Activated B cell treated with CpG ODN at 0.5 μM for 24 hours (primary cell): ENCODE measurements at places on chromosomes 12 and 14. TPM values are rescaled to one million over a fixed set of nuclear protein-coding genes. Genes with fewer than 3 reads are reported as not detected.

The FAIM2 gene
- not detected in 2 replicates for total RNA-seq

The ESR2 gene
- total RNA-seq = 17.0 and 23.2 TPM in 2 replicates

The BATF gene
- 160 and 171 TPM in 2 replicates for total RNA-seq

The RAD51AP1 gene
- total RNA-seq = 5.6 and 5.9 TPM in 2 replicates

The SSTR1 gene
- not detected in 2 replicates for total RNA-seq

The ESPL1 gene
- 6.2 and 8.2 TPM in 2 replicates for total RNA-seq

The VRTN gene
- not detected in 2 replicates for total RNA-seq

DNA sequence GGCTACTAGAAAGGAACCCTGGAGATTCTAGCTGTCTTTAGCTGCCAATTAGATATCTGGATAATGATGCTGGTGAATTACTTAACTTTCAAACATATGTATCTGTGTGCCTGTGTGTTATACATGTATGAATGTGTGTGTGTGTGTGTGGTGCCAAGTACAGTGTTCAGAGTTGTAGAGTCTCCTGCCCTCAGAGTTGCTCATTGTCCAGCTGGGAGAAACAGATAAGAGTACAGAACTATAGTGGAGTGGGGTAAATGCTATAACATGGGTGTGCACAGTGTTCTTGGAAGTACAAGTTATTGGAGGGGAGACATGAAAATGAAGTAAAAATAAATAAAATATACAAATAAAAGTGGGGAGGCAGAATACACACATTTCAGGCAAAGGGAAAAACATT, 23.6 kb upstream of the ADAM20 start:
- H3K27me3 ChIP-seq = no peaks in the 10 kb centered on the region
- no peaks in the 10 kb centered on the region for H3K4me1 ChIP-seq
- no peak overlapping the region for H3K27ac ChIP-seq
- H3K36me3 ChIP-seq = peaks cover 47% of the 10 kb centered on the region
- DNase-seq = no peak

DNA sequence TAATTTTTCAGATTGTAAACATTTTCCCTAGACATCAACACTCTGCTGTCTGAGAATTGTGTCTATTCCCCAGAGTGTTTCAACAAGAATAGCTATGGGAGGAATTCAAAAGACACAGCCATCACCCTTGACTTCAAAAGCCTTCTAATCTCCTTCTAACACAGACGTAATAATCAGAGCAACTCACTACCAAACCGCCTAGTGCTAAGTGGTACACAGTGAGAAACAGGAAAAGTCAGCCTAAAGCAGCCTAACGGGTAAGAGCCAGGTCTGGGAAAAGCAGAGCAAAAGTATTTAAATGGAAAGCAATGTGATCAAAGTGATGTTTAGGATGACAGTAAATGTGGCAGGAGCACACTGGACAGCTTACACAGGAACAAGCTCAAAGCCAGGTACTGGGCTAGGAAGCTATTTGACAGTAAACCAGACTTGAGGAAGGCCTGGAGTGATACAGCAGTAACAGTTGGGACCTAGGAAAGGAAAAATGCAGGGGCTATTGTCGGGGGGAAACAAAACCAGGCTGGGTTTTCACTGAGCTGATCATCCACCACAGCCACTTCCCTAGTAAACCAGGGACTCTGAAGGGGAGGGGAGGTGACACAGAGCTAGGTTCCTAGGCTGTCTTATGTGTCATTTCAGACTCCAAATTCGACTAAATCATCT, 29.4 kb downstream of the CORO1C start:
- H3K27ac ChIP-seq = no peak overlapping the region
- H3K36me3 ChIP-seq = peaks cover 68% of the 10 kb centered on the region
- no peaks in the 10 kb centered on the region for H3K27me3 ChIP-seq
- H3K4me3 ChIP-seq = no peak overlapping the region
- peaks cover 24% of the 10 kb centered on the region for H3K4me1 ChIP-seq

- DNase-seq = no peak
- no peaks in the 10 kb centered on the region for H3K36me3 ChIP-seq
- H3K4me1 ChIP-seq = no peaks in the 10 kb centered on the region
- H3K4me3 ChIP-seq = no peak overlapping the region
- H3K27me3 ChIP-seq = no peaks in the 10 kb centered on the region
Measured at GRCh38 chr12:105538880-105539279, 208.4 kb downstream of the C12orf75 start.

DNA sequence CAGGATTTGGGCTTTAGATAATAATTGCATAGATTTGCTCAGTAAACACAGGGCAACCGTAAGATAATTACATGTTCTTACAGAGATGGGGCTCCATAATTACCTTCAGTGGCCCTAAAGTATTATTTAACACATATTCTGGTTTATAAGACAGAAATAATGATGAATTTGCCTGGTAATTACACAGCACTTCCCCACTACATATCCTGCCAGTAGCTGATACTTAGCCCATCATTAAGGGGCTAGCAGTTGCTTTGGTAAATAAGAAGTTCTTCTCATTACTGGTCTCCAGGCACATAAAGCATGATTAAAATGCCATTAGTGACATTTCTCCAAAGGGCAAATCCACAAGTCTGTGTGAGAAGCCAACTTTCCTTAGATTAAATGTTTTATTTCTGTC, 158.7 kb downstream of the NUAK1 start:
- H3K27ac ChIP-seq = no peak overlapping the region
- H3K36me3 ChIP-seq = no peaks in the 10 kb centered on the region
- H3K4me3 ChIP-seq = no peak overlapping the region

DNA sequence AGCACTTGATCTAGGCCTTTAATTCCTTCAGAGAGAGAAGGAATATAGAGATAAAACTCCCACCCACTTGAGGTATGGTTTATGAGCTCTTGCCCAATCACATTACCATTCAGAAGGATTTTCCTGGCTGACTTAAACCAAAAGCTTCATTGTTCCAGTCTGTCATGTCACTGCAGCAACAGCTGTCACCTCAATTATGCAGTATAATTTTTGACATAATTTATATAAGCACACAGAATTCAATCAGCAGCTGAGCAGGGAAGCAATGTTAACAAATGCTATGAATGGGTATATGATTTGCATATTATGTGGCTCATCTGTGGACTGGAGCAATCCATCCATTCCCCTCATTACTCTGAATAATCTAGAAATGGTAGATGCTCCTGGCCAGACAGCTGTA, 40.3 kb downstream of the CBX5 start:
- H3K4me3 ChIP-seq = no peak overlapping the region
- no peak overlapping the region for H3K27ac ChIP-seq
- DNase-seq = no peak
- H3K36me3 ChIP-seq = peaks cover 61% of the 10 kb centered on the region
- peaks cover 9% of the 10 kb centered on the region for H3K4me1 ChIP-seq

GRCh38 chr14:73717711-73718417, 3.7 kb upstream of the PNMA1 start:
- H3K36me3 ChIP-seq = peaks cover 71% of the 10 kb centered on the region
- peak overlapping the region; percentile 41 for H3K27ac ChIP-seq
- no peak overlapping the region for H3K4me3 ChIP-seq
- no peaks in the 10 kb centered on the region for H3K27me3 ChIP-seq
- H3K4me1 ChIP-seq = peaks cover 14% of the 10 kb centered on the region

DNA sequence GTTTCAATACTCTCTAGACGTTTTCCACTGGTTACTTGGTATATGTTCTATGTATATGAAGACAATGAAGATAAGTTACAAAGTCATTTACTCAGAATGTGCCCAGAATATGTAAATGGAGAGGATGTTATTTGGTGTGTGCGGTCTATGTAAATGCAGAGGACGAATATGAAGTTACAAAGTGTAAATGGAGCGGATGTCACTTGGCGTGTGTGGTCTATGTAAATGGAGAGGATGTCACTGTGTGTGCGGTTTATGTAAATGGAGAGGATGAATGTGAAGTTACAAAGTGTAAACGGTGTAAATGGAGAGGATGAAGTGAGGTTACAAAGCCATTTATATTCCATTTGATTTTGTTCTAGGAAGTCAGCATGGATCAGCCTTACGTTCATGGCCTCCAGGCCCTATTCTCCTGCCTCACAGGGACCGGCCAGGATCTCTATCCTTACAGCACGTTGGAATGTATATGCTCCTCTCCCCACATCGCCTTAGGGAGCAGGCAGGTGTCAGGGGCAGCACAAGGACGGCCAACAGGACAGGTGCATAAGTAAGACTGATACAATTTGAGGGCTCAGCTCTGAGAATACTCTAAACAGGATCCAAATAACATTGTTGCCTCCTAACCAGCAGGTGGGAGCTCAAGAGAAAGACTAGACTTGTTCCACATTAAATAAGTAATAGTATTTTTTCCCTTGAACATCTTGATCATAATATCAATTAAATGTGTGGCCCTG, 42.4 kb downstream of the GLRX5 start:
- no peak for DNase-seq
- peaks cover 26% of the 10 kb centered on the region for H3K4me1 ChIP-seq
- peak overlapping the region; percentile 13 for H3K4me3 ChIP-seq
- peaks cover 45% of the 10 kb centered on the region for H3K27me3 ChIP-seq
- no peaks in the 10 kb centered on the region for H3K36me3 ChIP-seq

- no peaks in the 10 kb centered on the region for H3K36me3 ChIP-seq
- DNase-seq = no peak
- H3K27me3 ChIP-seq = peaks cover 14% of the 10 kb centered on the region
- H3K4me1 ChIP-seq = peaks cover 4% of the 10 kb centered on the region
- no peak overlapping the region for H3K4me3 ChIP-seq
Measured at GRCh38 chr12:118098401-118098800, 5.4 kb downstream of the VSIG10 start.

DNA sequence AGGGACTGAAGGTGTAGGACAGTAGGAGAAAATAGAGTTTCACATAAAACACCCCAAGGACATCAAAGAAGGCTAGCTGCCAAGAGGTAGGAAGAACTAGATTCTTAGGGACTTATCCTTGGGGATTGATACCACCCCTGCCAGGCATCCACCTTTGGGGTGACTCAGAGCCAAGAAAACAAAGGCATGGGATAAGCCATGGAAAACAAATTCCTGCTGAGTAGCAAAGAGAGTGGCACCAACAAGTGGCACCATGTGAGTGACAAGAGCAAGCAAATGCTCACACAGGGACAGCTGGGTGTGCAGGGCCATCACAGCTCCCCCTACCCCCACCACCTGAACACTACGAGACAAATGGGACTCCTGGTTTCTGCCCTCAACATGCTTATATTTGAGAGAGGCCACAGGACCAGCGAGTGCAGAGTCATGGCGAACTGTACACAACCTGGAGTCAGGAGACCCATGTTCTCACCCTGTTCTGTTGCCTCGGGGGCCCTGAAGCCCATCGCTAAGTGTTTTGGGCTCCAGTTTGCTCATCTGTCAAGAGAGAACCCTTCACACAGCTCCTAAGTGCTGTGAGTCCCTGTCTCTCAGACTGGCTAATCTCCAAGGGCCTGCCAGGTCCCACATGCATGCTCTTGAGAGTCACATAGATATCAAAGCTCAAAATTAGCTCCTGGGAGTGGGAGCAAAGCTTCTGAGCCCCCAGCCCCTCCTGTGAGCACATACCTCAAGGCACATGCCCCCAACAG, 91.9 kb downstream of the DPF3 start:
- no peak overlapping the region for H3K4me3 ChIP-seq
- no peak overlapping the region for H3K27ac ChIP-seq
- DNase-seq = no peak
- no peaks in the 10 kb centered on the region for H3K27me3 ChIP-seq
- H3K4me1 ChIP-seq = peaks cover 2% of the 10 kb centered on the region

GRCh38 chr14:55336162-55336561, 64.9 kb downstream of the FBXO34 start:
- H3K4me3 ChIP-seq = no peak overlapping the region
- peaks cover 61% of the 10 kb centered on the region for H3K4me1 ChIP-seq
- no peaks in the 10 kb centered on the region for H3K27me3 ChIP-seq
- H3K27ac ChIP-seq = no peak overlapping the region
- peaks cover 3% of the 10 kb centered on the region for H3K36me3 ChIP-seq

GRCh38 chr14:90660865-90661570, 155.2 kb downstream of the TTC7B start:
- peaks cover 7% of the 10 kb centered on the region for H3K4me1 ChIP-seq
- H3K36me3 ChIP-seq = no peaks in the 10 kb centered on the region
- no peak overlapping the region for H3K27ac ChIP-seq
- H3K27me3 ChIP-seq = no peaks in the 10 kb centered on the region

- H3K4me1 ChIP-seq = no peaks in the 10 kb centered on the region
- no peak overlapping the region for H3K27ac ChIP-seq
- DNase-seq = no peak
- no peaks in the 10 kb centered on the region for H3K27me3 ChIP-seq
- H3K36me3 ChIP-seq = peaks cover 48% of the 10 kb centered on the region
Measured at GRCh38 chr12:45863332-45863731, 127.0 kb downstream of the SCAF11 start.

- DNase-seq = no peak
- no peaks in the 10 kb centered on the region for H3K27me3 ChIP-seq
- no peaks in the 10 kb centered on the region for H3K36me3 ChIP-seq
- peak overlapping the region; percentile 94 for H3K27ac ChIP-seq
- H3K4me1 ChIP-seq = peaks cover 54% of the 10 kb centered on the region
Measured at GRCh38 chr12:46383654-46384450, 11.3 kb upstream of the SLC38A2 start.

DNA sequence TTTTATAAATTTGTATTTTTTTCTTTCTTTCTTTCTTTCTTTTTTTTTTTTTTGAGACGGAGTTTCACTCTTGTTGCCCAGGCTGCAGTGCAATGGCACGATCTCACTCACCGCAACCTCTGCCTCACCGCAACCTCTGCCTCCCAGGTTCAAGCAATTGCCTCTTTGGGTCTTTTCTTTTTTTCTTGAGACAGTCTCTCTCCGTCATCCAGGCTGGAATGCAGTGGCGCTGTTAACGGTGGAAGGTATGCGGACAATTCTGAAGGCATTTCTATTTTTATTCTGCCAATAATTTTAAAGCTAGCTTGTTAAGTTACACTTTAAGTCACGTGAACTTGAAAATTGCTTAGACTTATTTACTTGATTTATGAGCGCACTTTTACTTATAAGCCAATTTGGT, 8.8 kb upstream of the PHC1 start:
- peaks cover 3% of the 10 kb centered on the region for H3K36me3 ChIP-seq
- H3K4me1 ChIP-seq = peaks cover 40% of the 10 kb centered on the region
- no peak overlapping the region for H3K27ac ChIP-seq
- DNase-seq = no peak
- no peak overlapping the region for H3K4me3 ChIP-seq
- no peaks in the 10 kb centered on the region for H3K27me3 ChIP-seq

GRCh38 chr14:56694609-56695008, 115.0 kb downstream of the TMEM260 start:
- H3K27me3 ChIP-seq = peaks cover 12% of the 10 kb centered on the region
- H3K27ac ChIP-seq = no peak overlapping the region
- no peaks in the 10 kb centered on the region for H3K4me1 ChIP-seq
- no peaks in the 10 kb centered on the region for H3K36me3 ChIP-seq
- DNase-seq = no peak

DNA sequence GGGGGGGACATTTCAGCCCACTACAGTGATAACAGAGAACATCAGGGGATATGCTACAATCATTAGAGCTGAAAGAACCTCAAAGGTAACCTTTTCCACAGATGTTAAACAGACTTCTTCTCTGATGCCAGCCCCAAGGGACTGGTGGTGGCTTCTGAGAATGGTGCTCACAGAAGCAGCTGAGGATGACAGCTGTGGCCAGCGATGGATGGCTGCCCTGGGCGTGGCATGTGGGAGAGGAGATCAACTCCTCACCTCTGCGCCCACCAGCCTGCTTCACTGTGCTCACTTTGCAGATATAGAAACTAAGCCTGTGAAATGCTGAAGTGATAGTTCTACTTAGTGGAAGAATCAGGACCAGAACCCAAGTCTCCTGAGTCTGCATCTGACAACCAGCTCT, 33.0 kb downstream of the FOXN3 start:
- H3K4me1 ChIP-seq = peaks cover 79% of the 10 kb centered on the region
- peaks cover 12% of the 10 kb centered on the region for H3K36me3 ChIP-seq
- H3K4me3 ChIP-seq = peak overlapping the region; percentile 36
- peak; percentile 79 for DNase-seq
- peak overlapping the region; percentile 87 for H3K27ac ChIP-seq

- H3K27ac ChIP-seq = no peak overlapping the region
- H3K4me3 ChIP-seq = peak overlapping the region; percentile 79
- peaks cover 25% of the 10 kb centered on the region for H3K36me3 ChIP-seq
- H3K4me1 ChIP-seq = peaks cover 18% of the 10 kb centered on the region
Measured at GRCh38 chr14:23055621-23056144, 1.6 kb downstream of the CDH24 start.
